Foreskin fibroblast (primary cell): ENCODE measurements at places on chromosomes 16 and 17.

GRCh38 chr17:36611345-36612072 is 10.1 kb downstream of the MRM1 start:
- DNase-seq: peak; percentile 79

DNA sequence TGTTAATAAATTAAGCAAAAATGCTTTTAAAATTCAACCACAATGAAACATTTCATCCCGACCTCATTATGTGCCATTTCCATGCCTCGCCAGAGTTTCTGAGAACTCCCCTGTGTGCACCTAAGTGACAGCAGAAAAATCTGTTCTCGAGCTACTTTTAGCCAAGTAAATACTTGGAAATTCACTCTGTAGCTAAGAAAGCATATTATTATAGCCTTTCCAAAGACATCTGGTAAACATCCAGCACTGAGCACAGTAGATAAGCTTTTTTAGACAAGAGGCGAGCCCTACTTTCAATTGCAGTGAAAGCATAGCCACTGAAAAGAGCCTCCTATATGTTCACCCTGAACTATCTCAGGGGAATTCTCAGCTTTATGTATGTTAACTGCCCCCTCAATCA is 242.8 kb upstream of the PSMD7 start:
- DNase-seq: no peak

- no peak for DNase-seq
Observed at GRCh38 chr17:54085020-54085419, 262.3 kb downstream of the KIF2B start.

- peak; percentile 18 for DNase-seq
Observed at GRCh38 chr17:39926588-39927100, 757 bp downstream of the ORMDL3 start.

DNA sequence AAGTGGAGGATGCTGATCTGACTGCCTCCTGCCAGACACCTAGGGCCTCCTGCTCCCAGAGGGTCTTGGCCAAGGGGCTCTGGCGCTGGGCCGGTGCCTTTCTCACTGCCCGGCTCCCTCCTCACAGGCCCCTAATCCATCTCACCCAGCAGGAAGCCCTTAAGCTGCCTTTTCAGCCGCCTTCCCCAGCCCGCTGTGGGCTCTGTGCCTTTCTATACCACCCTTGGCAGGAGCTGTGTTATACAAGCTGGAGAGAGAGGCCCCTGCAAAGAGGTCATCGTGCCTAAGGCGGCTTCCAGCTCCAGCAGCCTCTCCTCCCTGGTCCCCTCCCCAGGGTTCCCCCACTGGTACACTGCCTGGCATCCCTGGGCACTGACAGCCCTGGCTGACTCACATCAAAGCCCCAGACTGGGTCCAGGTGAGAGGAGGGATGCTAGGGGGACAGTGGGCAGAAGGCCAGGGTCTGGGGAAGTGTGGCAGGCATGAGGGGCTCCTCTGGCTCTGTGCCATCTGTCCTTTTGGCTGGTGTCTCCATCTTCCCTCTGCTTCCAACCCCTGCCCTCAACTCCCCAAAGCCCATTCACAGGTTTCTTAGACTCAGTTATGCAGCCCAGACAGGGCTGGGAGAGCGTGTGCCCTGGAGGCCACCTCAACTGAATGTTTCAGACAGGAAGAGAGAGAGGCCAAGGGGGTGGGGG is 15.3 kb upstream of the FZD2 start:
- no peak for DNase-seq

DNA sequence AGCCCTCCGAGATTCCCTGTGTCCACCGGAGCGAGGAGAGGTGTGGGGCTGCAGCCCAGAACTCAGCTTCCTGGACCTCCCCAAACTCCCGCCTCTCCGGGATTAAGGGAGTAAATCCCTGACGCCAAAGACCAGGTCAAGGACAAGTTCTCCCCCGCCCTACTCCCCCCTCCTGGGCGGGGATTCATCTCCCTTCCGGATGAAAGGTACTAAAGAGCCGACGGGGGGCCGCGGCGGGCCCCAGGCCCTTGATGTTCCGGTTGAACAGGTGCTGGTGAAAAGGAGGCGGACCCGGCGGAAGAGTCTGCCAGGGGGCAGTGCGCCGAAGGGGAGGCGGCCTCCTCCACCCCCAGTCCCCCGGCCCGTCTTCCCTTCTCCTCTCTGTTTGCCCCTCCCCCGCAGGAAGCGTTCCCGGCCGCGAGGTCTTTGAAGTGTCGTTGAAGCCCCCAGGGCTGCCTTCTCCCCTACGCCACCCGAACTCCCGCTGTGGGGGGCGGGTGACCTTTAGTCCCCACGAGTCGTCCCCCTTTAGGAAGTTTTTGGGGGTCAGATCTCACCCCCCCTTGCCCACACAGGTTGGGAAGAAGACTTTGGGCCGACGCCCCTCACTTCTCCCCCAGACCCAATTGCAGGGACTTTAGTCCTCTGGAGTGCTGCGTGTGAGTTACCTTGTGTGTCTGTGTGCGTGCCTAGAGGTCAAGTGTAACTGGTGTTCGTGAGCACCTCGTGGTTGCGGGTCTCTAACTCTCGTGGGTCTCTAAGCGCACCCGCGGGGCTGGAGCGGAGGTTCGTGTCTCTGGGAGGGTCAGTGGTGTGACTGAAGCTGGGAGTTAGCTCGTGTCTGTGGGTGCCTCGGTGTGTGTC is 1.1 kb upstream of the MLLT6 start:
- peak; percentile 60 for DNase-seq

GRCh38 chr17:53796642-53797041 is 26.1 kb upstream of the KIF2B start:
- no peak for DNase-seq
